ENCODE measurements at places on chromosomes 6 and 20. TPM values are rescaled to one million over a fixed set of nuclear protein-coding genes. Genes with fewer than 3 reads are reported as not detected.

GRCh38 chr6:69835414-69836179, 30.8 kb upstream of the COL19A1 start:
- H3K27ac ChIP-seq = no peak overlapping the region
- no peak overlapping the region for H3K4me3 ChIP-seq
- no peaks in the 10 kb centered on the region for H3K27me3 ChIP-seq
- no peaks in the 10 kb centered on the region for H3K4me1 ChIP-seq
- DNase-seq = peak; percentile 54
- no peaks in the 10 kb centered on the region for H3K36me3 ChIP-seq

DNA sequence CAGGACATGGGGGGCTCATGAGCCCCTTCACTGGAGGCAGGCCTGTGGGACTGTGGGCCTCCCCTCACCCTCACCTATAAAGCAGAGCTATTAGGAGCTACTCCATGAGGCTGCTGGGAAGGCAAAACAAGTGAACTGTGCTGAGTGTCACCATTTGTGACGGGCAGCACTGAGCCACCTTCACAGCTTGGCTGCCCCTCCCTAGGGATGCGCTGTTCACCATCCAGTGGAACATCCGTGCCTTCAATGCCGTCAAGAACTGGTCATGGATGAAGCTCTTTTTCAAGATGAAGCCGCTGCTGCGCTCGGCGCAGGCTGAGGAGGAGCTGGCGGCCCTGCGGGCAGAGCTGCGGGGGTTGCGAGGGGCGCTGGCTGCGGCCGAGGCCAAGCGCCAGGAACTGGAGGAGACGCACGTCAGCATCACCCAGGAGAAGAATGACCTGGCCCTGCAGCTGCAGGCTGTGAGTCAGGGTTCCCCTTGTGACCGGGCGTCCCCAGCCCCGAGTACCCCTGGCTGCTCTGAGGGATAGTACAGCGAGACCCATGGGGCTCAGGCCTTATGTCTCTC, 38.4 kb downstream of the MYH7B start:
- peaks cover 16% of the 10 kb centered on the region for H3K36me3 ChIP-seq
- no peak for DNase-seq
- no peak overlapping the region for H3K27ac ChIP-seq
- no peaks in the 10 kb centered on the region for H3K27me3 ChIP-seq

Gene CRYBG1
- 2.7 TPM for total RNA-seq

GRCh38 chr6:30915591-30915946, 1.5 kb downstream of the VARS2 start:
- no peak overlapping the region for H3K27ac ChIP-seq
- H3K4me3 ChIP-seq = no peak overlapping the region
- H3K27me3 ChIP-seq = no peaks in the 10 kb centered on the region
- DNase-seq = peak; percentile 77
- no peaks in the 10 kb centered on the region for H3K4me1 ChIP-seq

Gene ZSCAN23
- 4.4 TPM for total RNA-seq

DNA sequence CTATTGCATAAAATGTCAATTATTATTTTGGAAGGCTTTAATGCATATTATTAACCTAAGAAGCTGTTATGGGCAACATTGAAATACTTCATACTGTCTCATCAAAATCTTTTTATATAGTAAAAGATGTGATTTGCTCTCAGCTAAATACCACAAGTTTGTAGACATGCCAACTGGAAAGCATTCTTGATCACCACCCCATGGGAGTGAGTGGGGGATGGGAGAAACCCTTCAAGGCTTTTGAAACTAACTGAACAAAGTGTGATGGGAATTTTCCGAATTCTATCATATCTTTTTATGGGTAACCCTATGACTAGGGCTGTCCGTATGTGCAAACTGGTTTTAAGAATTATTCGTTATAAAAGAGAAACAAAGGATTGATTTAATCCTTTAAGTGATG, 377.3 kb upstream of the JAG1 start:
- H3K36me3 ChIP-seq = no peaks in the 10 kb centered on the region
- no peak for DNase-seq
- no peaks in the 10 kb centered on the region for H3K4me1 ChIP-seq
- H3K4me3 ChIP-seq = no peak overlapping the region
- H3K27ac ChIP-seq = no peak overlapping the region

Gene TUBB1
- not detected for total RNA-seq

- H3K27me3 ChIP-seq = no peaks in the 10 kb centered on the region
- H3K36me3 ChIP-seq = no peaks in the 10 kb centered on the region
- H3K4me1 ChIP-seq = no peaks in the 10 kb centered on the region
- H3K27ac ChIP-seq = peak overlapping the region; percentile 26
Measured at GRCh38 chr6:69343851-69344250, 453.0 kb downstream of the LMBRD1 start.
